ENCODE measurements at places on chromosomes 11 and 22. TPM values are rescaled to one million over a fixed set of nuclear protein-coding genes. Genes with fewer than 3 reads are reported as not detected.

Gene KCNJ1
- not detected for total RNA-seq

Gene KCNK7
- total RNA-seq: 1.9 TPM

Gene RBMXL2
- total RNA-seq: 0.10 TPM

Gene SUSD2
- total RNA-seq: 1.6 TPM

Gene ELMOD1
- total RNA-seq: not detected

Gene SCN3B
- total RNA-seq: not detected

Gene POU2AF3
- total RNA-seq: not detected

Gene UEVLD
- total RNA-seq: 31.4 TPM

Gene MISFA
- 5.3 TPM for total RNA-seq

Gene PRODH
- 0.34 TPM for total RNA-seq

Gene SLC5A1
- total RNA-seq: not detected

Gene PGM2L1
- total RNA-seq: 5.3 TPM

Gene OR4D5
- total RNA-seq: not detected

Gene SRRD
- 22.8 TPM for total RNA-seq

Gene OR51B5
- not detected for total RNA-seq

Gene APOA5
- not detected for total RNA-seq

Gene C11orf71
- 7.2 TPM for total RNA-seq

Gene ARHGAP42
- total RNA-seq: not detected

Gene C11orf54
- 21.3 TPM for total RNA-seq

Gene TSSK2
- not detected for total RNA-seq

Gene SPI1
- total RNA-seq: not detected

Gene OR10D3
- not detected for total RNA-seq

Gene ZNF280B
- 2.7 TPM for total RNA-seq

Gene TRPC6
- not detected for total RNA-seq

Gene SYT12
- not detected for total RNA-seq

Gene OR4S1
- total RNA-seq: not detected
